ENCODE measurements at places on chromosomes 2 and 18. TPM values are rescaled to one million over a fixed set of nuclear protein-coding genes. Genes with fewer than 3 reads are reported as not detected.

BIRC6 gene
- 120 TPM for total RNA-seq

UCN gene
- 0.36 TPM for total RNA-seq

ITGA6 gene
- total RNA-seq = 49.6 TPM

YWHAQ gene
- 420 TPM for total RNA-seq

MARCHF4 gene
- total RNA-seq = not detected

ADGRF3 gene
- total RNA-seq = 0.40 TPM

SLC5A7 gene
- not detected for total RNA-seq

CNTNAP5 gene
- not detected for total RNA-seq

UGT1A8 gene
- total RNA-seq = not detected

DNA sequence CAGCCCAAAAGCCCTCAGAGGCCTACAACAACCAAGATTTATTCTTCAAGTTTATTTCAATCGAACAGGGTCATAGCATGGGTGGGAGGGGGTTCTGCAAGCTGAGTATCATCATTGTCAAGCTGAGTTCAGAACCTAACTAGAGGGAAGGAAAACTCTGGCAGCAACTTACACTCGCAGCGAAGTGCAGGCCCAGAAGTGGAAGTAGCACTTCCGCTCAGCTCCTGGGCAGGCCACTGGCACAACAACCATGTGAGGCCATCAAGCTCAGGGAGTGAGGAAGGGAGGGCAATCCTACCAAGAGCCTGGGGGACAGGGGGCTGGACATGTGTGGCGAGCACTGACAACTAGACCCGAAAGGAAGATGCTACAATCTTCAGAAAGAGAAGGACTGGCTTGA lies 4.8 kb downstream of the UXS1 start:
- no peak for DNase-seq

DNA sequence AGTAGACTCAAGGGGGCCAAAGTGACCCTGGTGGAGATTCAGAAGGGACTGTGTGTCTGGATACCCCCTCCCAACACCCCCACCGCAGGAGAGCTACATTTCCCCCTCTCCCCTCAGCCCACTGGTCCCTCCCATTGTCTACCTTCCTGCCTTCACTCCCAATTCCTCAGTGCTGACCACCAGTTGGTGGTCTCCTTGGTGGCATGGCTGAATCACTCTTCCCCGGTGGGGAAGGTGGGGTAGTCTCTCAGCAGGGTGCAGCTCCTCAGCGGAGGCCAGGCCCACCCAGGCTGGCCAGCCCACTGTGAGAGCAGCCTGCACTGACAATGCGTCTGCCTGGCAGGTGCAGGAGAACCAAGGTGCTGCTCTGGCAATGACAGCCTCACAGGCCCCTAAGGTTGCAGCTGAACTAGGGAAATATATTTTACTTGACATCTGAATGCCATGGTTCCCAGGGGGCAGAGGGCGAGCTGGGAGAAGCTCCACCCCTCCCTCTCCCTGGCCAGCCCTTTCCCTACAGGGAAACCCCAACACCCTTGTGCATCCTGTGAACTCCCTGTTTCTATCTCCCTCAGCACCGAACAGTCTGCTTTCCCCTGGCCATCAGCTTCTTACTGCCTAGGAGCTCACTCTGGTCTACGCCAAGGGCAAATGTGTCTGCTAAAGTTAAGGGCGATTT lies 62.6 kb upstream of the PAX8 start:
- no peak for DNase-seq

- DNase-seq = peak; percentile 78
Observed at GRCh38 chr2:70094171-70094977, 7.1 kb downstream of the PCBP1 start.

- no peak for DNase-seq
Observed at GRCh38 chr18:48740851-48741485, 202.1 kb downstream of the CTIF start.

DNA sequence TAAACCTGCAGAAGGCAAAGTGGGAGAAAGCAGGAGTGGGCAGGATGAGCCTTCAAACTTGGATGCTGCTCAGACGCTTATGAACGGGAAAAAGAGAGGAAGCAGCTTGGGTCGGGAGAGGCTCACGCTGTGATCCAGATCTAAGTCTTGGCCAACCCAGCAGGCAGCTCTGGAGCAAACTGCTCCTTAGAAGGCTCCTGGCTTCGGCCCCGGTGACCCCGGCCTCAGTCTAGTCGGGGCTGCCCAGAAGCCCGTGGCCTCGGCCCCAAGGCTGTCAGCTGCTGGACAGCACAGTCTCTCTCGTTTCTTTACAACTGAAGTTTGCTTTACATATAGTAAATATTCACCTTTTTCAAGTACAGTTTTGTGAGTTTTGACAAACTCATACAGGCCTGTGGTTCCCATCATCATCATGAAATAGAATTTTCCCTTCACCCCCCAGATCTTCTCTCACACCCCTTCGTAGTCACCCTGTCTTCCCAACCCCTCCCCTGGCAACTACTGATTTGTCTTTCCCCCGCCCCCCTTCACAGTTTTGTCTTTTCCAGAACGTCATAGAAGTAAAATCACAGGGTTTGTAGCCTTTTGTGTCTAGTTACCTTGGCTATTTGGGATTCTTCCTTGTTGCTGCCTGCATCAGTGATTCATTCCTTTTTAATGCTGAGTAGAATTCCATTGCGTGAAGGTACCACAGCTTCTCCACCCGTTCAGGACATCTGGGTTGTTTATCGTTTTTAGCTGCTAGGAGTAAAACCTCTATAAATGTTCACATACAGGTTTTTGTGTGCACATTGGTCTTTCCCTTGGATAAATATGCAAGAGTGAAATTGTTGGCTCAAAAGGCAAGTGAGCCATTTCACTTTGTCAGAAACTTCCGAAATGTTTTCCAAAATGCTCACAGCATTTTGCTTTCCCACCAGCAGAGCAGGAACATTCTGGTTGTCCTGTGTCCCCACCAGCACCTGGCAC lies 35.1 kb downstream of the MYO7B start:
- no peak for DNase-seq

DNA sequence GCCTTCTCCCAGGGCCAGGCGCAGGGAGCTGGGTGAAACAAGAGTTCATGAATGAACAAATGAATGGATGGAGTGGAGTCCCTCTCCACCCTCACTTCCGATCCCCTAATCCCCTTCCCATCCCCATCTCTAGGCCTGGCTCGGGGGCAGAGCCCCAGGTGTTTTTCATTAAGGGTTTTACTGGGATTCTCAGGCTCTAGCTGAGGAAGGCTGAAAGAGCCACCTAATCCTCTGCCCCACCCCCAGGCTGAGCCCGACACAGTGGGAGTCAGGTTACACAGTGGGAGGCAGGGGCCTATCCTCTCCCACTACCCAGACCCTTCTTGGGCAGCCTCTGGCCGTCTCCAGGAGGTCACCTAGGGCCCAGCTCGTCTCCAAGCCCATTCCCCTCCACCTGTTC lies 36.1 kb downstream of the SDC1 start:
- DNase-seq = no peak

DNA sequence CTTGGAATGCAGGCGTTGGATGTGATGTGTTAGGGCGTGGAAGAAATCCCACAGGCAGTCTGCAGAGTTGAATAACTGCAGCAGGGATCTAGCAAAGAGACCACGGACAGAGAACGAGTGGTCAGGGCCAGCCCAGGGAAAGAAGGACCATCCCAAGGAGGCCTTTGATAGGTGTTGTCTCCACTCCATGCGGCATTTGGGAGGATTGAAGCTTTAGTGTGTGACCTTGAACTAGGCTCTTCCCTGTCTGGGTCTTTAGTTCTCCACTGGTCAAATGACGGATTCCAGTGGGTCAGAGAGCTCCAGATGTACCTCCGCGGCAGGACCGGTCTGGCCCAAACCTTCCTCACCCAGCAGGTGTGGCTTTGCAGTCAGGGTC lies 18.4 kb downstream of the GREB1 start:
- no peak for DNase-seq

DNA sequence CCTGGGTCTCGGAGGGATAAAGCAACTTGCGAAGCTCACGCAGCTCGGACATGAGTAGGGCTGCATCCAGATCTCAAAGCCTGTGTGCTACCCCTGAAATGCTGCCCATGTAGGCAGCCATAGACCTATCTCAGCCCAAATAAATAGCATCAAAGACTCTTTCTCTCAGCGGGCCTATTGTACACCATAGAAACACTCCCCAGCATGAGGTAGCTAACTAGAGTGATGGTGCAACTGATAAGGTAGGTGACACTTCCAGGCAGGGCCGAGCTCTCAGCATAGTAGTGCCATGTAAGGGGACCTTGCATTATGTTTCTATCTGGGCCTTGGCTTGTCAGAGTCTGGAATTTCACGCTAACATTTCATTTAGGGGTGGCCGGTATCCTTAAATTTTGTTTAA lies 52.4 kb downstream of the RABL2A start:
- no peak for DNase-seq

DNA sequence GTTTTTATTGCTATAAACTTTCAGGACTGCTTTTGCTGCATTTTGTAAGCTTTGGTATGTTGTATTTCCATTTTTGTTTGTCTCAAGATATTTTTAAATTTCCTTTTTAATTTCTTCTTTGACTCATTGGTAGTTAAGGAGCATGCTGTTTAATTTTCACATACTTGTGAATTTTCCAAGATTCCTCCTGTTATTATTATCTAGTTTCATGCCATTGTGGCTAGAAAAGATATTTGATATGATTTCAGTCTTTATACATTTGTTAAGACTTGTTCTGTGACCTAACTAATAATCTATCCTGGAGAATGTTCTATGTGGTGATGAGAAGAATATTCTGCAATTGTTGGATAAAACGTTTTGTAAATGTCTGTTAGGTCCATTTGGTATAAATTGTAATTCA lies 62.1 kb downstream of the NUP35 start:
- DNase-seq = no peak

GRCh38 chr2:20560891-20561636 lies 89.8 kb downstream of the HS1BP3 start:
- no peak for DNase-seq

- DNase-seq = no peak
Observed at GRCh38 chr2:48733067-48733503, 22.4 kb downstream of the LHCGR start.

GRCh38 chr2:14960686-14961324 lies 328.3 kb downstream of the LRATD1 start:
- DNase-seq = no peak

GRCh38 chr18:25329783-25330182 lies 22.2 kb downstream of the ZNF521 start:
- DNase-seq = no peak

- DNase-seq = no peak
Observed at GRCh38 chr2:196510246-196510645, 129.3 kb upstream of the CCDC150 start.

DNA sequence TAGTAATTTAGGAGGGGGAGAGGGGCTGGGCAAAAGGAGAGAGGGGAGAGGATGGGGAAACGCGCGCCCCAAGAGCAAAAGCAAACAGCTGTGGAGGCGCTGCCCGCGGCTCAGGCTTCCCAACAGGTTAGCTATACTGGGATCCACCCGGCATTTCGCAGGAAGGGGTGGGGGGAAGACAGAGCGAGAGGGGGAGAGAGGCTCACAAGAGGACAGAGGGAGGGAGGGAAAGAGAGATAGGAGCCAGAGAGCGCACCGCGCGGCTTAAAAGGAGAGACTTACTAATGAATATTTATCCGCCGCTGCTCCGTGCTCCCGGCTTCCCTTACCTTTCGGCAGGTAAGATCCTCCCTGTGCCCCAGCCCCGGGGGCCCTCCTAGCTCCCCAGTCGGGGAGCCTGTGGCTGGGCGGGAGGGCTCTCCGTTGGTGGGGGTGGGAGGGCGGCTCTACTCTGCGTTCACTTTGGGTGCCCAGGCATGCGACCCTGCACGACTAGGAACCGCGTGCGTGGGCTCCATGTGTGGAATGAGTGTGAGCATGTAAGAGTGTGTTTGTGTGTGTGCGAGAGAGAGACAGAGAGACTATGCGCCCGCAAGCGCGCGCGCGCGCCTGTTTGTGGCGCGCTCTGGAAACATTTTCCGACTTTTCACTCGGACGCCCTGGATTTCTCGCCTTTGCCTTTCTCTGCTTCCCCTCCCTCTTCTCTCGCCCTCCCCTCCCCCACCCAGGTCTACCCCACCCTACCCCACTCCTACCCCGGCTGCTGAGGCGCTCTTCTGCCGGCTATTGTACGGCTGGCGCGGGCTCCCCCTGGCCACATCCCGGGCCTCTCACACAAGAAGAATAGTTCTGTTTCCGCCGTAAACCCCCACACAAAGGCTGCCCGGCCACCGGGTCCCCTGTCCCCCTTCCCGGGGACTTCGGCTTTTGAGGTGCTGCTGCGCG lies 7.2 kb upstream of the SIX3 start:
- no peak for DNase-seq

DNA sequence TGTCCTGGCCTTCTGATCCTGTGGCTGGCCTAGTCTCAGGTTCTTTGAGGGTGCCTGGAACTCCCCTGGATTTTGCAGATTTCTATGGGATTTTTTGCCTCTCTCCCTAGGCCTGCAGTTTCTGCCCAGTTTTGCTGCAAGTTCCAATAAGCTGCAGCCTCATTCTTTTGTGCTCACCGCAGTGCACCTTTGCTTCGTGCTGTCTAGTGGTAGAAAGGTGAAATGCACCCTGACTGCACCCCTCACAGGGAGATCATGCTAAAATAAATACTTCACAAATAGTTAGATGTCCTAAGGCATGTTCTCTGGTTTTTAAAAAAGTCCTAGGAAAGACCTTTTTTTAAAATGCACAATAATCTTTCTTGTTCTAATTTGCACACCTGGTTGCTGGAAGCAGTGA lies 72.5 kb downstream of the GNAL start:
- peak; percentile 10 for DNase-seq

DNA sequence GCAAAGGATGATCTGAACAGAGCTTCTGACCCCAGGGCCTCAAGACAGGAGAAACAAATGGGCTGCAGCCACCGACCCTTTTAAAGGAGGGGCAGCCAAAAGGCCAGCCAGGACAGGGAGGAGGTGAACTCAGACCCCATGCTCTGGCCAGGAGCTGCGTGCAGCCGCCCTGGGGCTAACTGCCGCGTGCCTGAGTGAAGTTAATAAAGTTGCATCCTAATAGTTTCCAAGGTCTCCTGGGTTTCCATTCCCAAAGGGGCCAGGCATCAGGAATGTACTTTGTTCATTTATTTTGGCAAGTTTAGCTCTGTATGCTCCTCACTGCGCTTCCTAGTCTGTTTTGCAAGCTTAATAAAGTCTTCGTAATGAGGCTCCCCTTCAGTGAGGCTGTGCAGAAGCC lies 60.7 kb downstream of the EN1 start:
- DNase-seq = no peak

Measured in HepG2 (cell line).